ENCODE measurements at places on chromosomes 7 and 10.
A peak's percentile ranks its signal among the peaks of the same experiment; 100 is the strongest.

- DNase-seq: peak; percentile 46
Observed at GRCh38 chr7:19663816-19664462, 44.9 kb downstream of the POLR1F start.

DNA sequence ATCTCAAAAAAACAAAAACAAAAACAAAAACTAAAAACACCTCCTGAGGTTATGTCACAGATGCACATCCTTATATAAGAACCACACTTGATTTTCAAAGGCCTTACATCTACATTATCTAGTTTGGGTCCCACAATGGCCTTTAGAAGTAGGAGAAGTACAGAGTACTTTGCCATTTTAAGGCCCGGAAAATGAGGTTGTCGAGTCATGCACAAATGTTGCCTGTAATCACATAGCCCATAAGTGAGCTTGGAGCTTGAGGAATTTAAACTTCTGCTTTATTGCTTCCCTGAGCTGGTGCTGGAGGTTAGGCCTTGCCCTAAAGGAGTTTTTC, 9.7 kb upstream of the MKRN1 start:
- no peak for DNase-seq

GRCh38 chr10:128124813-128125403, 1.3 kb downstream of the MKI67 start:
- DNase-seq: no peak

DNA sequence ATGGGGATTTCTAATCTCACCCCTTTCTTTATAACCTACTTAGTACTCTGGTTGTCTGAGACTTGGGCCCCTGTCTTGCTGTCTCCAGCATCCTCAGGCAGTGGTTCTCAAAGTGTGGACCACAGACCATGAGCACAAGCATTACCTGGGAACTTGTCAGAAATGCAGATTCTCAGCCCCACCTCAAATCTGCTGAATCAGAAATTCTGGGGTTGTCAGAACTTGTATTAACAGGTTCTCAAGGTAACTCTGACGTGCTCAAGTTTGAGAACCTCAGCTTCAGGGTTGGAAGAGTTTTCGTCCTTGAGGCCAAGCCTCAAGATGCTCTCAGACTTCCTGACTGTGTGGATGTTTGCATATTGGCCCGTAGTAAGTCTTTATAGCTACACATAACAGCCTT, 97.4 kb downstream of the REEP3 start:
- no peak for DNase-seq

- no peak for DNase-seq
Observed at GRCh38 chr10:77506517-77507200, 130.9 kb downstream of the KCNMA1 start.

GRCh38 chr7:50333221-50333651, 28.7 kb downstream of the IKZF1 start:
- no peak for DNase-seq

DNA sequence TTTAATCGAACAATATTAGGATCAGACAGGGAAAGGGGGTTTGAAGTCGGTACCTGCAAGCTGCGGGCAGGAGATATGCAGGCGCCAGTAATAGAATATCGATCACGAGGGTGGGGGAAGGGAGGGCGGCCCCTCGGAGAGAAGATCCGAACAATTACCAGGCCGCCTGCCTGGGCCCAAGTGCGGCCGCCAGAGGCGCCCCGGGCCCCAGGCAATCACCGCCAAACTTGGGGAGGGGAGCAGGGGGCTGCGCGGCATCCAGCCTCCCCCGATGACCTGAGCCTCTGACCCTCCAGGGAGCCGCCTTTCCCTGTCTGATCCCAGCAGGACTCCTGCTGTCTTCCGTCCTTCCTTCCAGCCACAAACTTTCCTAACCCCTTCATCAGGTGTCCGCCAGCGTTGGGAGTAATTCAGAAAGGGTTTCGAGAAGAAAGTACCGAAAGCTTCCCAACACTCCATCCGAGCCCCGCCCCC, 1.1 kb downstream of the NKX1-2 start:
- DNase-seq: no peak

GRCh38 chr10:96368971-96369370, 10.2 kb upstream of the OPALIN start:
- DNase-seq: no peak

- no peak for DNase-seq
Observed at GRCh38 chr7:30231271-30231670, 53.1 kb upstream of the ZNRF2 start.

- no peak for DNase-seq
Observed at GRCh38 chr10:69575164-69575722, 2.0 kb upstream of the NEUROG3 start.

DNA sequence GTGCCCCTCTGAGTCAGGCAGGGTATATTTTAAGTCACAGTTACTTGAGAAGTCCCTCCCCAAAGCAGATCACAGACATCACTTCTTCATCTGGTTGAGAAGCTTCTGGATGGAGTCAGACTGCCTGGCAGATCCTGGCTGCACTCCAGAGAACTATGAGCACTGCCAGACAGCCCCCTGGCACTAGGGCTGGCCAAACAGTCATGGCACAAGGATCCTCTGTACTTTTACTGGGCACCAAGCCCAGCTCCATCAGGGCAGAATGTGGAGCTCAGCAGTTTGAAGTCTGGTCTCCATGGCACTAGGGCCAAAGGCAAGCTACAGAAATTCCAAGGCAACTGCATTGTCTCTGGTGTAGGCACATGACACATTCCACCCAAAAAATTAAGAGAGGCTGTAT, 162.1 kb downstream of the NRG3 start:
- no peak for DNase-seq

GRCh38 chr10:28470873-28471651, 61.9 kb upstream of the WAC start:
- DNase-seq: no peak

GRCh38 chr7:37032258-37032601, 307.9 kb upstream of the AOAH start:
- no peak for DNase-seq

- peak; percentile 26 for DNase-seq
Observed at GRCh38 chr7:4849390-4849789, 12.4 kb downstream of the PAPOLB start.

- DNase-seq: no peak
Observed at GRCh38 chr7:40746841-40747556, 612.2 kb downstream of the SUGCT start.

- DNase-seq: no peak
Observed at GRCh38 chr7:76281706-76282343, 20.6 kb upstream of the HSPB1 start.

- DNase-seq: no peak
Observed at GRCh38 chr10:16271571-16271970, 165.2 kb upstream of the PTER start.

GRCh38 chr7:12111422-12112405, 99.4 kb upstream of the TMEM106B start:
- DNase-seq: peak; percentile 71

GRCh38 chr10:100338434-100339036, 8.5 kb upstream of the SCD start:
- peak; percentile 42 for DNase-seq

DNA sequence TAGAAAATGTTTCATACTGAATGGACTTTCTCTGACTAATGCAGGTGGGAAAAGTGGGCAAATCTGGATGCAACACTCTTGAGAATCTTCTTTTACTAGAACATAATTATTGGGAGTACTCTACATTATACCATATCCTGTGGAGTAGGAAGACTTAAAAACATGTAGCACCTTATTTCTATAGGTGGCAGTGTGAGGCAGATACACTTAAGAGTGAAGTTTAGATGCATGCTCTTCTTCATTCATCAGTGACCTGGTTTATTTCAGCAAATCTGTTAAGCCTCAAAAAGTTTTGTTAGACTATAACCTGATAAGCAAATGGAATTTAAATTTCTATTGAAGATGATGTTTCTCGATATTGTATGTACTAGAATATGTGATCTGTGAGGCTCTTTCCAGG, 1087.1 kb upstream of the LRRN3 start:
- DNase-seq: no peak

- no peak for DNase-seq
Observed at GRCh38 chr7:110909117-110909516, 181.8 kb upstream of the LRRN3 start.

GRCh38 chr10:34859170-34859569, 44.1 kb upstream of the PARD3 start:
- no peak for DNase-seq

GRCh38 chr7:102451371-102452054, 13.2 kb downstream of the ALKBH4 start:
- DNase-seq: no peak

DNA sequence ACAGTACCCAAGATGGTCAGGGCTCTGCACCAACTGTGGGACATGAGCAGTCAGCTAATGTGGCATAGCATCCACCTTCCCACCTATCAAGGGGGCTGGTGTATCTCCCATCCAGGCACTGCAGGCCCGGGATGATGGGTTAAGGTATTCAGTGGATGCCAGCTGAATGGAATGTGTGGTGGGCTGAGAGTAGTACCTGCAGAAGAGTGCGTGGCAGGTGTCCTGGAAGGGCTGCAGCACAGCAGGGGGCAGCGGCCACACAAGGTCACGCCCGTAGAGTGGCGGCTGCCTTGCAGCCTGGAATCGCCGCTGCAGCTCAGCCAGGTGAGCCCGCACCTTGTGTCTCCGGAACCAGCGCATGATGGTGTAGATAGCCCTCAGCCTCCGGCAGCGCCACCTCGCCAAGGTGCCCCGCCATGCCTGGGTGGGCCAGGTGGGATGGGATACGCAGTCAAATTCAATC, 13.3 kb downstream of the MYO1G start:
- DNase-seq: no peak

DNA sequence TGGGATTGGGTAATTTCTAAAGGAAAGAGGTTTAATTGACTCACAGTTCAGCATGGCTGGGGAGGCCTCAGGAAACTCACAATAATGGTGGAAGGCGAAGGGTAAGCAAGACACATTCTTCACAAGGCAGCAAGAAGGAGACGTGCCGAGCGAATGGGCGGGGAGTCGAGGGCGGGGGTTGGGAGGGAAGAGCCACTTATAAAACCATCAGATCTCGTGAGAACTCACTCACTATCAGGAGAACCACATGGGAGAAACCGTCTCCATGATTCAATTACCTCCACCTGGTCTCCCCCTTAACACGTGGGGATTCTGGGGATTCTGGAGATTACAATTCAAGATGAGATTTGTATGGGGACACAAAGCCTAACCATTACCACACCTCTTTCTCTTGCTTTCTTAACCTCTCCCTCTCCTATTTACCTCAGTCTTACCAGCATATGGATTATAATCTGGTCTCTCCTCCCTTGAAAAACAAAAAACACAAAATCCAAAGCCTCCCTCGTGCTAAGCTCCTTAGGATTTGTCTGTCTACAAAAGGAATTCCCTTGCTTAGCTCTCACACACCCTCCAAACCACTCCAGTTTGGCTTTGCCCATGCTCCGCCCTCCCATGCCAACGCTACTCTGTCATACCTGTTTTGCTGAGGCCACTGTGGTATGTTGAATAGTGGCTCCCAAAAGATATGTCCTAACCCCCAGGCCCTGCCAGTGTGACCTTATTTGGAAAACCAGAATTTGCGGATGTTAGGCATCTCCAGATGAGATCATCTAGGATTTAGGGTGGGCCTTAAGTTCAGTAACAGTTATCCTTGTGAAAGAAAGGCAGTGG, 19.6 kb upstream of the EFCAB10 start:
- DNase-seq: no peak
